ENCODE measurements at places on chromosomes 11 and 22.

GRCh38 chr11:115764176-115764575 lies 260.0 kb upstream of the CADM1 start:
- no peak for DNase-seq

DNA sequence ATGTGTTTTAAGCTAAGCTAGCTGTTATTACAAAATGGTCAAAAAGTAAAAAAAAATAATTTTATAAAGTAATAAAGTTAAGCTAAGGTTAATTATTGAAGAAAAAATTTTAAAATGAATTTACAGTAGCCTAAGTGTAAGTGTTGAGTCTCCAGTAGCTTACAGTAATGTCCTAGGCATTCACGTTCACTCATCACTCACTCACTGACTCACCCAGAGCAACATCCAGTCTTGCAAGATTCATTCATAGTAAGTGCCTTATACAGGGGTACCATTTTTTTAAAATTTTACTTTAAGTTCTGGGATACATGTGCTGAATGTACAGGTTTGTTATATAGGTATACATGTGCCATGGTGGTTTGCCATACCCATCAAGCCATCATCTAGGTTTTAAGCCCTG lies 11.6 kb upstream of the OOSP4B start:
- no peak for DNase-seq

- DNase-seq, result peak; percentile 54
These were observed 55.0 kb upstream of the DEPDC7 start for GRCh38 chr11:32960553-32961164.

DNA sequence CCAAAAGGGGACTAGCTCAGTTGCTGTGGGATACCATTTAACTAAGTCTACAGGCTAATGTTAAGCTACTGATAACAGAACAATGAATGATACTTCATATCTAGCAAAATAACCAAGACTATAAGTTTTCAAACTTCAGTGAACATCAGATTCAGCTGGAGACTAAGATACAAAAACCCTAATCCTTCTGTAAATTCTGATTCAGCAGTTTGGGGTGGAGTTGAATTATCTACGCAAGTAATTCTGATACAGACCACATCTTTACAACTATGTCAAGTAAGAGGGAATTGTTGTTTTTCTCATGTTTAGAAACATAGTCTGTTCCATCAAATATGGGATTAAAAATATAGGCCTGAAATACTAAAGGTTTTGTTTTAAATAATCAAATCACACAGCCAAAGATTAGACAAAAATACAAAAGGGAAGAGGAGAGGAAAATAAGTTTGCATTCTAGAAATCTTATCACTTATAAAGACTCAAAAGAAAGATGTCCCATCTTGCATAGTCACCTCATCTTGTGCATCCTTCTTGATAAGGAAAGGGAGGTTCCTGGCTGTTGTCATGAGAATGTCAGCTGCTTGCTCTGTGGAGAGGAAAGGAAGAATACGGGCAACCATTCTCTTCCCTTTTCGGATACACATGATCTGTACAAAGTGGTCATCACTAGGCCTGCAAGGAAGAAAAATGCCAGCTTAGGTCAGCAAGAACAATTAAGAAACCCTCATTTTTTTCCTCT lies 21.4 kb downstream of the PATL1 start:
- no peak for DNase-seq

GRCh38 chr22:28402539-28402938 lies 277.1 kb downstream of the TTC28 start:
- DNase-seq, result no peak

- peak; percentile 27 for DNase-seq
These were observed 119.4 kb downstream of the HIPK3 start for GRCh38 chr11:33376331-33377310.

DNA sequence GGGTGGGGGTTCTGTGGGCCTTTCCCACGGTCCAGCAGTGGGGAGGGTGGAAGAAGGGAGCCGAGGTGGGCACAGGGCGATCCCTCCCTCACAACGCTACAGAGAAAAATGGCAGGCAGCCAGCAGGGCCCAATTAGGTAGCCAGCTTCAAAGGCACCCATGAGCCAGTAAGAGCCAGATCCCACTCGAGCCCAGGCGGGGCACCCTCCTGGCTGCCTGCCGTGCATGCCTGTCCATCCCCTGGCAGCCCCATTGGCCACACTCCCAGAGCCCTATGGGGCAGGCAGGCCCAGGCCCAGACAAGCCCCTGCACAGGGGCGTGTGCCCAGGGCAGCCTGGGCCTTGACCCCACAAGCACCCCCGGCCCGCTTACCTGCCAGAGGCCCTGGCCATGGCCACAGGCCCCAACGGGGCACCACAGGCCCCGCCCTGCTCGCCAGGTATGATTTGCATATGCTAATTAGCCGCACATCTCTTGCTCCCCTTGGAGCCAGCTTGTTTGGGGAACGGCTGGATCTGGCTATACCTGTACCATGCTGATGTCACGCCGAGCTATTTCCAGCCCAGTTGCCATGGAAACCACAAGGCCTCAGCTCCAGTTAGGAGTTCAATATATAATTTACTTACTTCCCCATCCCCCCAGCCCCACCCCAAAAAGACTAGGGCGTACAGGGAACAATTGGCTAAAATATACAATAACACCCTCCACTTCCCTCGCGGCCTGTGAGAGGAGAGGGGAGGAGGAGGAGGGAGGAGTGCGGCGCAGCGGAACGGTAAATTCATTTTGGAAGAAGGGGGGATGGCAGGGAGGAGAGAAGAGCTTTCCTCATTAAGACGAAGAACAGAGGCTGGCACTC lies 47.5 kb upstream of the TCF20 start:
- DNase-seq, result no peak

DNA sequence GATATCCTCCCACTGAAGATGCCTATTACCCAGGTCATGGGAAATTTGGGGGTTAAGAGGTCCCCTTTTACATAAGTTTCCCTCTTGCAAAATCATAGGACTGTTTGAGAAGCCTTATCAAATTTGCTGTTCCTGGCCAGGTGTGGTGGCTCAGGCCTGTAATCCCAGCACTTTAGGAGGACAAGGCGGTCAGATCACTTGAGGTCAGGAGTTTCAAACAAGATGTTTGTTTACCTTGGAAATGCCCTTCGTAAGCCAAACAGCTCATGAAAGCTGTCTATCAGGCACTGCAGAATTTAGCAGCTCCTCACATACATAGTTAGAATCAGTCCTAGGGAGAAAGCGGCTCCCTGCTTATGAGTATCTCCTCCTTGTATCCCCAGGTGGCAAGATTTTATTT lies 4.9 kb upstream of the EI24 start:
- no peak for DNase-seq

GRCh38 chr22:29700206-29700899 lies 19.4 kb upstream of the CABP7 start:
- no peak for DNase-seq

DNA sequence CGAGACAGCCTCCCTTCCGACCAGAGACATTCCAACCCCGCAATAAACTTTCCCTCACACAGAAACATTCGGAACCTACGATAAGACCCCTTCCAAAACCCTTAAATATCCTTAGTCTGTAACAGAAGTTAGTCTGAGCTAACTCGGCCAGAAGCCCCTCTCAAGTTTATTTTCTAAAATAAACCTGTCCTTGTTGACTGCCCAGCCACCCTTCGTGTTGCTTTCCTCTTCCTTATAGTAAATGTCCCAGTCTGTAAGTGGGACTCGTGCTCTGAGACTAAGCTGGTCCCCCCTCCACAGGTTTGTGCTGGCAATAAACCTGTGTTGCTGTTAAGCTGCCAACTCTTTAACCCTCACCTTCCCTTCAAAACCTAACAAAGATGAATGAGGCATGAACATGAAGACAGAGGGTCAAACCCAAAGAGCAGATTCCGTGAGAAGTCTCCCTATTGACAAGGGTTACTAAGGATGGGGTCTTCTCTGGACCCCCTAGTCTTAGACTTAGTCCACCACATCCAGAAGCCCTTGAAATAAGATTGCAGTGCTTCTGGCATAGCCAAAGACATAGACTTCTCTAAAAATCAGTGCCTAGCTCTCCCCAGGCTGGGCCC lies 18.2 kb downstream of the MIF start:
- DNase-seq, result no peak

DNA sequence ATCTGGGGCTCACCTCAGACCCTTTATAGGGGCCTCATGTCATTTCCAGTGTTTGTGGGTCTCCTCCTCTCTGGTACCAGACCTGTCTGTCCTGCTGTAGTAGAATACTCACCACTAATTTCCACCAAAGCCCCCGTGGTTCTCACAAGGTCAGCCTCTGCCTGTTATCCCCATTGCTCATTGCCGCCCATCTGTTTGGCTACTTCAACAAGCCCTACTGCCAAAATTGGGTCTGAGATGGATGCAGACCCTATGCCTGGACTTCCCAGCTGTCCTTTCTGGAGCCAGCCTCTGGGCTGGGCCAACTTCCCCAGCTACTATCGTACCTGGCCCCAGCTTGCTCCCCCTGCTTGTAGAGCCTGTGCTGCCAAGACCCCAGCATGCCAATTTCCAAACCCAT lies 152.1 kb upstream of the ISX start:
- no peak for DNase-seq

- no peak for DNase-seq
These were observed 402.8 kb downstream of the MIAT start for GRCh38 chr22:27060190-27060589.

DNA sequence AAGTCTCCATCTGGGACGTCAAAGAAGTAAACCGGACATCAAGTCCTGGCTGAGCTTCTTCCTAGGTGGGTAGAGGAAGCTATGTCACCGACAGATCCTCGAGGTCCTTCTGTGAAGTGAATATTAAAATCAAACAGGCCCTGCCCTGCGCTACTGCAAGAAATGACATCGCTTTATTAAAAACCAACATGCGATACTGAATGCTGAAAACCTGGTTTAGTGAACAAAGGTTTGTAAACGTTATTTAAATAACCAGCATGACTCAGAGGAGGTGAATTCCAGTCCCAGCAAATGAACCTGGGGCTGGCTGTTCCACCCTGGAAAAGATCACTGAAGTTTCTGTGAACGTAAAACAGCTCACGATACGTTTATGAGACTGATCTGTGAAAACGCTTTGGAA lies 645 bp downstream of the RTCB start:
- DNase-seq, result no peak

DNA sequence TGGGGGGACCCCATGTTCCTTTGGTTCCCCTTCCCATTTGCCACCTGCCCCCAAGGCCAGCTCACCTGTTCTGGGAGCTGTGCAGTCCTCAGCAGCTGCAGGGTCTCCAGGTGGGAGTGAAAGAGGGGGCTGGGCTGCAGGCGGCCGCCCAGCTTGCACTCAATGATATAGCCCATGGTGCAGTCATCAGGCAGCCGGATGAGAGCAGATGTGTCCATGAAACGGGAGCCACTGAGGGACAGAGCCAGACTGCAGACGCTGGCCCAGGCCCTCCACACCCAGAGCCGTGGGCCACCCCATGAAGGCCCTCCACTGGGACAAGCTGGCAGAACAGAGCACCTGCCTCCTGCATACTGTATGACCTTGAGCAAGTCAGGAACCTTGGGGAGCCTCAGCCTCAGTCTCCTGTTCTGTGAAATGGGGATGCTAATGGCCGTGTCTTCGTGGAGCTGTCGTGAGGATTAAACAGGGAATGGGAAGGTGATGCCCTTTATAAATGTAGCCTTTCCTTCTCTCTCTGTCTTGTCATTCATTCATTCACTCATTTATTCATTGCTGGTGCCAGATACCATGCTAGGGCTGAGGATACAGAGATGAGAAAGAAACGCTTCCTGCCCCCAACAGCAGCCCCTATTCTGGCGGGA lies 11.6 kb downstream of the MFNG start:
- no peak for DNase-seq

- no peak for DNase-seq
These were observed 188.9 kb downstream of the ST3GAL4 start for GRCh38 chr11:126544108-126545056.

GRCh38 chr11:3088806-3089205 lies 31.6 kb upstream of the CARS1 start:
- DNase-seq, result no peak

GRCh38 chr11:68116126-68116525 lies 5.1 kb downstream of the CHKA start:
- DNase-seq, result no peak

- DNase-seq, result no peak
These were observed 38.0 kb downstream of the TMEM45B start for GRCh38 chr11:129853518-129854231.

- DNase-seq, result peak; percentile 18
These were observed 729.3 kb downstream of the NTM start for GRCh38 chr11:132099692-132100091.

DNA sequence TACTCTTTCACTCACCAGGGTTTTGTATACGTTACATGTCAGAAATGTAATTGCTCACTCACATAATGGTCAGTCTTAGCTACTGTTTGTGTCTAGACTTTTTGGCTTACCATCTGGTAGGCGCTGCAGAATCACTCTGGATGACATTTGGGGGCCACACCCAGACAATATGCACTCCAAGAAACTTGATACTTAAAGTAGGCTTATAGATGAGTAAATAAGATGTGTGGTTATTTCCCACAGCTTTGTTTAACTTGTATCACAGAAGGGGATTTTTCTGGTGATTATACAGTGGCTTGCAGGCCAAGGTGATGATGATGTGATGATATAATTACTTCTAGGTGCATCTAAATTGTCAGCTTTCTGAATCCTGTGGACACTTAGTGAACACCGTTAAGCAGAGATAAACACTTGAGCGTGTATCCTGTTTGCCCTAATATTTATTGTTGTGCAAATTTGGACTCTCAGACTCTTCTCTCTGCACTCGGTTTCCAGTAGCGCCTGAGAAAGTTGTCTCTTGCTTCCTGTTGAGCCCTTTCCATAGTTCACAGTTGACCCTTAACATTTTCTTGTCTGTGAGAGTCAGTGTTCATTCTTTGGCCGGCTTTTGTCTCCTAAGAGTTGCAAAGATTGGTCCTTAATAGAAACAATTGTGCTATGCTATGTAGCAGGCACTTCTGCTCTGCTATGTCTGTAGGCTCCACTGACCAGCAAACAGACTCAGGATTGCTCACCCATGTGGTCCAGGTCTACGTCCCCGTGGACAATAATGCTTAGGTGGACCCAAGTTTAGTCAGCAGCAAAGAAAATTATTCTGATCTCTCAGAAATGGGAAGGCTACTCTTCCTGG lies 89.3 kb downstream of the PRR5L start:
- DNase-seq, result no peak

DNA sequence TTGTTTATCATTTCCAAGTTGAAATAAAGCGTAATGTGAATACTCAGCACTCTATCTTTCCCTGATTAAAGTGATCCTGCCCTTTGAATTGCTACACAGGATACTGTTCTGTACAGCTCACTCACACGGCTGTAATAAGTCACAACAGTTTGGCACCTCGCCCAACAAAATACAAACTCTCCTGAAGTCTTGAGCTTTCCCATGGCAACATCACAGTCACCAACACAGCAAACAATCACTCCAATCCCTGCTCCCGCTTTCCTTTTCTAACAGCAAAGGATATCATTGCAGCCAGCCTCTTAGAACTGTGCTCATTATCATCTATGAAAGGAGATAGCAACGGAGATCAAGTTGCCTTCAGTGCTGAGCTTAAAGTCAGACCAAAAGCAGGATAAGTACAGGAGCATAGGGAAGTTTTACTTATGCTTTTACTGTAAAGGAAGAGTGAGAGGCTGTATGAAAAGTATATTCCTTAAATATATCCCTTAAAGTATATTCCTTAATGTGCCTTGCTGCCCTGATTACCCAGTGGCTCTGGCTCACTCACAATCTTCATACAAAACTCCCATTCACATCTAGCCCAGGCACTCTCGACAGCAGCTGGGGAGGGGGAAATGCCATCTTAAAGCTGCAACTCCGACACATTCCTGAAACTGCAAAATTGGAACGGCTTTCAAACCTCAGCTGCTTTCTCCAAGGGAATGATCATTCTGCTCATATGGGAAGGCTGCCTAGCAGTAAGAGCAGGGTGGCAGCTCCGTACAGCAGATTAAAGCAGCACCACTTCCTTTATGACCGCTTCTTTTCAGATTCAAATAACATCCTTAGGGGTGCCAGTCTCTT lies 35.8 kb downstream of the MAML2 start:
- DNase-seq, result no peak
